ENCODE measurements at places on chromosomes 11 and 22.

- no peak for DNase-seq
Observed at GRCh38 chr11:95339086-95339901, 108.3 kb upstream of the SESN3 start.

- no peak for DNase-seq
Observed at GRCh38 chr11:9280655-9281301, 15.6 kb upstream of the DENND5A start.

DNA sequence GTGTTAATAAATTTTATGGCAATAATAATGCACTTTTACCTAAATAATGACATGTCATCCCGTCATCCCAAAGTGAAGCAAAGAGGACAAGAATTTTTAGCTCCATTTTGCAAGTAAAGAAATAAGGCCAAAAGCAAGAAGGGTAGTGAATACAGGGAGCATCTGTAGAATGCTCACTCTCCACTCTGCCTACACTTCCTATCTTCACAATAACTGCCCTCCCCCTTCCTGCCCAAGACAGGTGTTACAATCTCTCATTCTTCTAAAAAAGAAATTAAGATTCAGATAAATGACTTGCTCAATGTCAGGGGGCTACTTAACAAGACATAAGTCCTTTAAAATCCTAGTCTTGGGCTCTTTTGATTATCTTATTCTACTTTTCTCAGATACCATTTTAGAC lies 8.9 kb downstream of the RDX start:
- no peak for DNase-seq

- peak; percentile 67 for DNase-seq
Observed at GRCh38 chr11:75328426-75329277, 22.8 kb downstream of the ARRB1 start.

GRCh38 chr11:103602840-103603239 lies 433.6 kb upstream of the DDI1 start:
- DNase-seq: no peak

DNA sequence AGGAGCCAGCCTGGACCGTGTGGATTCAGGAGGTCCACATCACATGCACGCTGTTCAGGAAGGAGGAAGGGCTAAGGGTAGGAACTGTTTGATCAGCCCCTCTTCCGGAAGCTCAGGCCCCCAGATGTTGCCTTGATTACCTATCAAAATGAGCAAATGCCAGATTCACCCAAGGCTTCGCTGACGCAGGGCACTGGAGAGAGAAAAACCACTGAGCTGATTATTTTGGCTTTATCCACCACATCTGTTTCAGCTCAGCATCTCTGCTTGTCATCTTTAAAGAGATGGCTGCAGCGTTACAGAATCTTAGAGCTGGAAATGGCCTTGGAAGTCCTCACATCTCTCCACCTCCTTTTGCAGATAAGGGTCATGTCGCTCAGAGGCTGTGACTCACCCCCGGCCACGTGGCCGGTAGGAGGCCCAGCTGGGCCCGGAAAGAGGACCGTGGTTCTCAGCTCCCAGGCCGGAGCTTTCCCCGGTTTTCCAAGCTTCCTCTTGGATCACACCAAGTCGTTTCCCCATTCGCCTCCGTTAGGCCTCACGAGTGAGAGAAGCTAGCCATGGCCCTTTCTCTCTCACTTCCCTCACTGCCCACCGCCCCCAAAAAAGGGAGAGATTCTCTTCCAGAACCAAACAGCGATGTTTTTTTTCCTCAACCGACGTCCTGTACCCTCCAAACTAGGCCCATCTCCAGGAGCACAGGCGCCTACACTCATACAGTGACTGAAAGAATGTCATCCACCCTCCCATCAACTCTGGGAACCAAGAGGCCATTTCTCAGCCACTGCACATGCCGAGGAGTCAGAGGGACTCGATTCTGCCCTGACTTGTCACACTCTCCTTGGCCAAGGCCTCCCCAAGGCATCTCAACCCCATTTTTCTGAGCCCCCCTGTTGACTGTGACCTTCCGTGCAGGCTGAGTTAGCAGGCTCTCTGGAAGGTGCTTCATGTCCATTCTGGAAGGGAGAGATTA lies 37.6 kb downstream of the LIF start:
- no peak for DNase-seq

DNA sequence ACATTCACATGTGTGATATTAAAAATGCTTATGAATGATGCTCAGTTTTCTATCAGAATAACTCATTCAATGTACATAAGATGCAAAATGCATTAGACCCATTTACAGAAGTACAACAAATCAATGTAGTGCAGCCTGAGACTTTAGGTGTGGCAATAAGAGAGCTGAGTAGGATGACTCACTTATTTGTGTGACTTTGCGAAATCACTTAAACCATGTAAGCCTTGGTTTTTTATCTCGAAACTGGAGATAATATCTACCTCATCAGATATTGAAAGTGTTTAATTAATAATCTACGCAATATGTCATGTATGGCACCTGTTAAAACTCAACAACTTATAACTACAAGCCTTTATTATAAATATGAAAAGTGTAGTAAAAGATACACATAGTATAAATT lies 105.7 kb upstream of the LUZP2 start:
- no peak for DNase-seq

- no peak for DNase-seq
Observed at GRCh38 chr11:27916541-27917100, 191.3 kb downstream of the KIF18A start.

DNA sequence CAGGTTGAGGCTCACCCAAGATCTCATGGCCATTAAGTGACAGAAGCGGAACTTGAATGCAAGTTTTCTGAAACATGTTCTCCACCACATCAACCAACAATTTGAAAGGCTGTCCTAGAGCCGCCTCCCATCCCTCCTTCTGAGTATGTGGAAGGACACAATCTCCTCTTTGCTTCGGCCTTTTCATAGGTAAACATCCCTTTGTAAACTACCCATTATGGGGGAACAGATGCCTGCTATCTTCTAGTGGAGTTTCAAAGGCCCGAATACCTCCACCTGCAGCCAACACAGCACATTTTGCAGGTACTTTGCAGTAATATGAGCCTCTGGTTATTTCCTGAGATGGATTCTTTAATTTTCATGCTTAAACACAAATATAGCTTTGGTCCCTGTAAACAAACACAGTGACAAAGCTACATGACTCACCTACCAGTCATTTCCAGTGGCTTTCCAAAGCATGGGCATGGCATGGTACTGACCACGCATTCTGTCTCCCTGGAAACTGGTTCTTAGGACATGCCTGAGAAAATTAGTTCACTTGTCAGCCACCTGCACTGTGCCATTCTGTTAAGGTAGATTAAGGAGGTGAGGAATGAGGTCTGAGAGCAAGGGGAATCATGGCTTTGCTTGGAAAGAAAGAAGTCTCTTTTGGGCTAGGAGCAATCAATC lies 60.2 kb downstream of the EHF start:
- DNase-seq: no peak

DNA sequence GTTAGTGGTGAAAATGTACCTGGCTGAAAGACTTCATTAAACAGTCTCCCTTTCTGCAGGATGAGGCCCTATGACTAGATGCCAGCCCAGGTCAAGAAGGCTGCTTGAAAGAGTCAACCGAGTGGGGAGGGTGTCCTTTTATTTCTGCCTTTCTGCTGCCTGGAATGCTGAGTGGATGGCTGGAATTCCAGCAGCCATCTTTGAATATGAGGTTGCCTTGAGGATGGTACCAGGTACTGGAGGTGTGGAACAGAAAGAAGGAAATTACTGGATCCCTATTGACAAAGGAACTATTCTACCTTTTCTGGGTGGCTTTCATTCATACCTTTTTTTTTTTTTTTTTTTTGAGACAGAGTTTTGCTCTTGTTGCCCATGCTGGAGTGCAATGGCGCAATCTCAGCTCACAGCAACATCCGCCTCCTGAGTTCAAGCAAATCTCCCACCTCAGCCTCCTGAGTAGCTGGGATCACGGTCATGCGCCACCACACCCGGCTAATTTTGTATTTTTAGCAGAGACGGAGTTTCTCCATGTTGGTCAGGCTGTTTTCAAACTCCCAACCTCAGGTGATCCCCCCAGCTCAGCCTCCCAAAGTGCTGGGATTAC lies 107.3 kb downstream of the RPS6KA4 start:
- no peak for DNase-seq

DNA sequence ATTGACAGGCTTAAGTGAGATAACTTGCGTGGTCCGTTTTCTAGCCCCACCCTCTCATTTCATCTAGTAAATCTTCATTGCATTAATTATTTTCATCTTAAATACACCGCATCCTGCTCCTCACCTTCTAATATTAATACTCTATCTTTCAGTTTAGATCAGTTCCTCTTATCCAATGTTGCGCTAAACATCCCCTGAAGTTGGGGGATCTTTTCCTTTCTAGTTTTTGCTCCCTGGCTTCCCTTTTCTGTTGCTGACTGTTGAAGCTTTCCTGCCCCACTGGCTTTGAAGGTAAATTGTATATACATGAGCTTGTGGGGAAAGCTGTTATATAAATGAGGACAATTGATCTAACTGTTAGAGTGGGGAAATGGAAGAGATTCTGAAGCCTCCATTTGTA lies 7.2 kb downstream of the CAT start:
- DNase-seq: no peak

GRCh38 chr22:27810609-27811151 lies 9.1 kb upstream of the MN1 start:
- peak; percentile 40 for DNase-seq

GRCh38 chr11:69439651-69440464 lies 41.6 kb upstream of the LINC01488 start:
- DNase-seq: no peak

DNA sequence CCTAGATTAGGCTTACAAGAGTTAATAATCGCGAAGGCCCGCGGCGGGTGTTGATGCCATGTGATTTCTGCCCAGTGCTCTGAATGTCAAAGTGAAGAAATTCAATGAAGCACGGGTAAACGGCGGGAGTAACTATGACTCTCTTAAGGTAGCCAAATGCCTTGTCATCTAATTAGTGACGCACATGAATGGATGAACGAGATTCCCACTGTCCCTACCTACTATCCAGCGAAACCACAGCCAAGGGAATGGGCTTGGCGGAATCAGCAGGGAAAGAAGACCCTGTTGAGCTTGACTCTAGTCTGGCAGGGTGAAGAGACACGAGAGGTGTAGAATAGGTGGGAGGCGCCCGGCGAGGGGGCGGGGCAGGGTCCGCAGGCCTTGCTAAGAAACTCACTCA lies 65.5 kb downstream of the AAMDC start:
- DNase-seq: no peak

- no peak for DNase-seq
Observed at GRCh38 chr11:30463266-30463665, 122.9 kb downstream of the MPPED2 start.

- DNase-seq: no peak
Observed at GRCh38 chr22:50730941-50731661, 6.9 kb upstream of the ACR start.

- DNase-seq: no peak
Observed at GRCh38 chr11:72762641-72763304, 10.6 kb upstream of the ARAP1 start.

- DNase-seq: no peak
Observed at GRCh38 chr22:38303974-38304373, 13.3 kb downstream of the CSNK1E start.

DNA sequence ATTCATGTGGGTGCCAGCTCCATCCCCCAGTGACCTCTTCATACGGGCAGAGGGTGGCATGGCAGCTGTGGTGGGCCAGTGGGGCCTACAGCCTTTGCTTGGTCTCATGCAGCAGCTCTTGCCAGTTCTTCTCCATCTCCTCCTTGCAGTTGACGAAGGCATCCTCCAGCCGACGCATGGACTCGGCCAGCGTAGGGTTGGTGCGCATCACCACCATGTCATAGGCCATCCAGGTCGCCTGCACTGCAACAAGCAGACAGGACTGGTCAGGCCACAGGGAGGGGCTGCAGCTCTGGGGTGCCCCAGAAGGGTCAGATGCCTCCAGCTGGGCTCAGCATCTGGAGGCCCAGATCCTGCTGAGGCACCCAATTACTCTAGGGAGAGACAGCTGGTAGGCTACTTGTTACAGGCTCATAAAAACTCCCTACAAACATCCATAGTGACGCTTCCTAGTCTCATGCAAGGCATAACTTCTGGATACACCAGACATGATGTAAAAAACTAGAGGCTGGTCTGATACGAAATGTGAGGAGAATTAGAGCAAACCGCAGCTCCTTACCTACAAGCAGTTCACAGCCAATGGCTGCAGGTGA lies 5.6 kb downstream of the KLHDC7B start:
- no peak for DNase-seq

DNA sequence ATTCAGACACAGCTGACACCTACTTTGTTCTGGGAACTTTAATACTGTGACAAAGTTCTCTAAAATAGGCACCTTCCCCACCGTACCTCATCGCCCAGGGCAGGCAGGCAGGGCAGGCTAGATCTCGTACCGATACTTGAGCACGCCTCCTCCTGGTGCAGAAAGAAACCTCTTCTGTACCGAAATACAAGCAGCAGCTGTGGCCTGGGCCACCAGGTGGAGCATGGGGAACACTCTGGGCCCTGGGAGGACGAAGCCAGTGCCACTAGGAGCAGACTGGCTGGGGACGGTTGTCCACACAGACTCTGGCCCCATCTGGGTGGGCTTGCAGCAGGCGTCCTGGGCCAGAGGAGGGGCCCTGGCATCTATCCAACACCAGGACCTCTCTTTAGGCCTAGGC lies 12.8 kb downstream of the PMM1 start:
- DNase-seq: no peak

DNA sequence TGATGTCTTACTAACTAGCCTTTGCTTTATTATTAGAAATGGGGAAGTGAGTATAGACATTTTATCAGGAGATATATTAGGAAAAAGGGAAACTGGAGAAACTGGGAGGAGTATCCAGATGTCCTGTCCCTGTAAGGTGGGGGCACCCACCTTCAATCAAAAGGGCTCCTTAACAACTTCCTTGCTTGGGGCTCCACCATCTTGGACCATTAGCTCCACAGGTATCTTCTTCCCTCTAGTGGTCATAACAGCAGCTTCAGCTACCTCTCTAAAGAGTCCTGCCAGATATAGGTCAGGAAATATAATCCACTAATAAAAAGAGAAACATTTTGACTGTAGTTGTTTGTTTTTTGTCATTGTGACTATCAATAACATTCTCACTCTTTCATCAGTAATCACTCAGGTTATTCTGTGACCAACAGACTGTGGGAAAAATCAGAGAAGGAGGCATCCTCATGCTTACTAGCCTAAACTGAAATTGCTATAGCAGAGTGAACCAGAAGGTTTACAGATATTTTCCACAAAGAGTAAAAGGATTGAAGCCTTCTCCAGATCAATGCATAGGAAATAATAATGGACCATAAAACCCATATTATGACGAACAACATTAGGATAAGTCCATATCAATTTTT lies 10.4 kb downstream of the OR51B4 start:
- no peak for DNase-seq

DNA sequence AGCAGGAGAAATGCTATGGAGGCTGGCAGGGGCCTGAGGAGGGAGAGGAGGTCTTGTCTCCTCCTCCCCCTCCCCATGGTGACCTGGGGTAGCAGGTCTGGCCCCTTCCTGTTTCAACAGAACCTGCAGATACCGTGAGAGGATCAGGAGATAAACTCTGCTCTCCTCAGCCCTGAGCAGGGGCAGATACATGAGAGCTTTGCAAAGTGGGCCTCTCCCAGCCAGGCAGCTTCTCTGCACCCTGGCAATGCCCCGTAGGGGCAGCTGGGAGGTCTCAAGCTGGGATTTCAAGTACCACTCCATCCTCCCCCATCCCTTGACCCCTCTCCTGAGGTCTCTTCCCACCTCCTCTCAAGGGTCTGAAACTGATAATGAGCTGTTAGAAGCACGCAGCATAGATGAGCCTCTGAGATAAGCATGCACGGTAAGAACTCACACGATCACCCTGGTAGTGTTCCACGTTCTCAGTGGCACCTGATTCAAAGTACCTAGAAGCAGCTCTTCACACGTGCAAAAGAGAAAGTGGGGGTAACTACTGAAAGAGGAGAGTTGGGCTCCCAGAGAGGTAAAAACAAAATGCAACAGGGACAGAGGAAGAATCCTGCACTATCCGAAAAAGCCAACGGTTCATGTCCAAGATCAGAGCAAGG lies 4.9 kb upstream of the CCDC86 start:
- DNase-seq: no peak
